ENCODE measurements at places on chromosomes 1 and 21. TPM values are rescaled to one million over a fixed set of nuclear protein-coding genes. Genes with fewer than 3 reads are reported as not detected.
A peak's percentile ranks its signal among the peaks of the same experiment; 100 is the strongest.

DNA sequence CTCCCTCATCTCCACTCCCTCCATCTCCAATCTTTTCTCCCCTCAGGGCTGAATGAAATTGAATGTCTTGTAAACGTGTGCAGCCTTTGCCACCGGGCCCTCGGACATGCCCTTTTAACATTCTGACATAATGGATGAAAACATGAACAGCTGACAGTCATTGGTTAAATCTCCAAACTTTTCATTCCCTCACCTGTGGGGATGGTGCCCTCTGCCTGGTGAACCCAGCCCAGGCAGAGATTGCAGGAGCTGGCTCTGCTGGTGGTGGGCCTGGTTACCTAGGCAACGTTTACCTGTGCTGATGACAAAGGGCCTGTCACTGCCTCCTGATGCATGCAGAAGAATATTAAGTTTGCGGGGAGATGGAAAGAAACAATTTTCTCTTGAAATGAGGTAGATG lies 21.3 kb downstream of the ST6GALNAC3 start:
- no peaks in the 10 kb centered on the region for H3K27me3 ChIP-seq
- no peaks in the 10 kb centered on the region for H3K4me1 ChIP-seq
- no peak for DNase-seq
- H3K4me3 ChIP-seq, result no peak overlapping the region
- H3K27ac ChIP-seq, result no peak overlapping the region
- peaks cover 4% of the 10 kb centered on the region for H3K36me3 ChIP-seq

- H3K4me1 ChIP-seq, result peaks cover 11% of the 10 kb centered on the region
- H3K36me3 ChIP-seq, result no peaks in the 10 kb centered on the region
- no peak overlapping the region for H3K4me3 ChIP-seq
- H3K27me3 ChIP-seq, result peaks cover 36% of the 10 kb centered on the region
- no peak for DNase-seq
Observed at GRCh38 chr1:153577624-153578051, 12.0 kb upstream of the S100A2 start.

DNA sequence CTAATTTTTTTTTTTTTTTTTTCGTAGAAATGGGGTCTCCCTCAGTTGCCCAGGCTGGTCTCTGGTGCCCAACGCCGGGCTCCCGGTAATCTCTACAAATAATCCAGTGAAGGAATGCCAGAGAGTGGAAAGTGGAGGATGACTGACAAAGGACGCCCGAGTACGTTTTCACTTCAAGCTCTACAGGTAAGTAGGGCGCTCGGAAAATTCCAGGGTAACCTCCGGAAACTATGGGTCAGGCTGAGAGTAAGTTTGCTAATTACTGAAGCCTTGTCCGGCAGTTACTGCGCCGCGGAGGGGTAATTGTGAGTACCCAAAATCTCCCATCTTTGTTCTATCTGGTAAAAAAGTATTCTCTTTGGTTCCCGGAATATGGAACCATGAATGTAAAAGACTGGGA lies 1.8 kb upstream of the ZNF669 start:
- H3K4me3 ChIP-seq, result no peak overlapping the region
- H3K27ac ChIP-seq, result no peak overlapping the region
- peaks cover 43% of the 10 kb centered on the region for H3K27me3 ChIP-seq
- peaks cover 10% of the 10 kb centered on the region for H3K4me1 ChIP-seq

OR10Z1 gene
- not detected for total RNA-seq

DNA sequence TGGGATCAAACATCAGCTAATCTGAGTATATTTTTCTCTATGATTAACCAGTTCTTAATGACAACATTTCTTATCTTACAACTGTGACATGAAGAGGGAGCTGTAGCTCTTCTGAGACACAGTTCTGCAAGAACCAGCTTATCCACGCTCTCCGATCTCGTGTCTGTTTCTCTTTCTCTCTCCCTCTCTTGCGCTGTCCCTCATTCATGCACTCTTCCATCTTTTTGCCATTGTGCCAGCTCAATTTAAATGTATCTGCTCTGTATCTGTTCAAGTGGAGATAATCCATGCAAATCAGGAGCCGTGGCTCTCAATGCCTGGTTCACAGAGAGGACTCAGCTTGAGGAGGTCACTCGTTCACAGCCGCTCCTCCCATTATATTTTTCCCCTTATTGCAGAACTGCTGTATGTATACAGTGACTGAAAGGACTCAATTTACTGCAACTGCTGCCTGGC lies 494.7 kb upstream of the ADGRL2 start:
- H3K27ac ChIP-seq, result no peak overlapping the region
- H3K4me1 ChIP-seq, result no peaks in the 10 kb centered on the region
- no peaks in the 10 kb centered on the region for H3K27me3 ChIP-seq
- no peak overlapping the region for H3K4me3 ChIP-seq
- no peak for DNase-seq

CYP4X1 gene
- total RNA-seq, result not detected

- peak overlapping the region; percentile 63 for H3K27ac ChIP-seq
- H3K4me3 ChIP-seq, result no peak overlapping the region
- H3K36me3 ChIP-seq, result no peaks in the 10 kb centered on the region
- no peaks in the 10 kb centered on the region for H3K27me3 ChIP-seq
Observed at GRCh38 chr1:51303751-51304251, 26.6 kb downstream of the TTC39A start.

DNA sequence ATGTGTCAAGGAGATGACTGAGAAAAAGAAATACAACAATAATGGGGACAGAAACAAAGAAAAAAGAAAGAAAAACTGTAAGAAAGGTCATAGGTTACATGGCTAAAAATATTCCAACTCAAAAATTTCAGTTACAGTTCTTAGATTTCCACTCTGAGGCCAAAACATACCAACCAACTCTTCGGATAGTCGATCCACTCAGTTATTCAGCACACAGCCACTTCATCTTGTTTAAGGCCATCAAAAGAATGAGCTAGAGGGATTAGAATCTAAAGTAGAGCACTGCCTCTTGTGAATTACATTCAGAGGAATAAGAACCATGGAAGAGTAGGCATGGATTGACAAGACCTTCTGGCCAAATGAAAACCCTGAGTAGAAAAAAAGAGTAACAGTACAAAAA lies 277.0 kb downstream of the MRPL39 start:
- no peaks in the 10 kb centered on the region for H3K4me1 ChIP-seq
- H3K36me3 ChIP-seq, result no peaks in the 10 kb centered on the region
- no peak for DNase-seq
- H3K27me3 ChIP-seq, result peaks cover 6% of the 10 kb centered on the region
- no peak overlapping the region for H3K4me3 ChIP-seq

DNA sequence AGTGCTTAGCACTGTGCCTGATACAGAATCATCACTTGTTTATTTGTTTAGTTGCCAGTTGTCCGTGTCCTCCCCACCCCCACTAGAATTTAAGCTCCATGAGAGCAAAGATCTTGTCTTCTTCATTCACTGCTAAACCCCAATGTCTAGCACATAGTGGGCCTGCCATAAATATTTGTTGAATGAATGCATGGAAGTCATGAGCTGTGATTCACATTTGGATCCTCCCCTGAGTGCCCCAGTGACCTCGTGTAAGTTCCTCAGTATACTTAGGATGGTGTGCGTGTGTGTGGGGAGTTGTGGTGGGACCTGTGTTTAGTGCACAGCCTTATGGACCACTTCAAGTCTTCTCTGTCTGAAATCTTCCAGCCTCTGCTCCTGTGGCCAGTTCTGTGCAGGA lies 23.1 kb downstream of the IER5 start:
- no peak overlapping the region for H3K4me3 ChIP-seq
- H3K27ac ChIP-seq, result no peak overlapping the region
- H3K27me3 ChIP-seq, result peaks cover 12% of the 10 kb centered on the region
- DNase-seq, result no peak

RNU1-2 gene
- 874 TPM for total RNA-seq

DNA sequence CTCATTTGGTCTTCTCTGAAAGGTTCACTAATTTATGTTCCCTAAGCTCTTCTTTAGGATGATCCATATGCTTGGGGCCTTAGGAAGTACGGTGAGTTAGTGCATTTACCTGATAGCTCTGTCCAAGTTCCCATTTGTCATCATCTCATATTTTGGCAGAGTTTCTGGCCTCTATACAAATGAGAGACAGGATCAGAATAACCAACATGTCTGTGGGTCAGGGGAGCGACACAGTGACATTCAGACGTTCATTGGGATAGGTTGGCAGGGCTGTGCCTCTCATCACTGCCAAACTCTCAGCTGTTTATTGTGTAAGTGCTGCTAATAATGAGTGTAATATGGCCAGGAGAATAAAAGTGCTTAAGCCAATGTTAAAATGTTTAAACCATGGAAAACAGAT lies 561.1 kb upstream of the ZRANB2 start:
- no peak overlapping the region for H3K27ac ChIP-seq
- DNase-seq, result no peak
- H3K27me3 ChIP-seq, result no peaks in the 10 kb centered on the region
- H3K4me3 ChIP-seq, result no peak overlapping the region
- no peaks in the 10 kb centered on the region for H3K36me3 ChIP-seq

- no peak overlapping the region for H3K4me3 ChIP-seq
- no peak overlapping the region for H3K27ac ChIP-seq
- no peaks in the 10 kb centered on the region for H3K27me3 ChIP-seq
- no peak for DNase-seq
Observed at GRCh38 chr1:172600615-172601014, 58.3 kb upstream of the FASLG start.

GRCh38 chr1:226736001-226736907 lies 2.8 kb downstream of the ITPKB start:
- H3K27ac ChIP-seq, result peak overlapping the region; percentile 85
- H3K4me3 ChIP-seq, result peak overlapping the region; percentile 95
- DNase-seq, result no peak
- H3K27me3 ChIP-seq, result no peaks in the 10 kb centered on the region
- peaks cover 55% of the 10 kb centered on the region for H3K36me3 ChIP-seq
- peaks cover 49% of the 10 kb centered on the region for H3K4me1 ChIP-seq

DNA sequence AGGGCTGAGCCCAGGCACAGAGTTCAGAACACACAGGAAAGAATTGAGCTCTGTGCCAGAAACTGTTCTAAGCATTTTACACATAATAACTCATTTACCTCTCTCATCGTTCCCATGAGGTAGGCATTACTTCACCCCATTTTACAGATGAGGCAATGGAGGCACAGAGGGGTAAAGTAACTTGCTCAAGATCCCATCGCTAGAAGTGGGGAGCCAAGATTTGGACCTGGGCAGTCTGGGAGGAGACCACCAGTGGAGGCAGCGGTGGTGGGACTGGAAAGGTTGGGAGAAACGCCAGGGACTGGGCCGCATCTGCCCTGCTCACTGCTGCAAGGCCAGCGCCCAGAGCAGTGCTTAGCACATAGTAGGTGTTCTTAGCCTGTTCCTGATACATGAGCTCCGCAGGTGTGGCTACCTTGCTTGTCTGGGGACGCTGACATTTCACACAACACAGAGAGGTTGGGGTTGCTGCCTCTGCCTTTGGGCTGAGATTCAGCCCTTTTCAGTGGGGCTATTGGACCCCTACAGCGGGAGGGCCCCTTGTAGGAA lies 27.8 kb upstream of the EPS8L3 start:
- no peaks in the 10 kb centered on the region for H3K27me3 ChIP-seq
- peaks cover 56% of the 10 kb centered on the region for H3K4me1 ChIP-seq
- no peak for DNase-seq
- no peaks in the 10 kb centered on the region for H3K36me3 ChIP-seq
- no peak overlapping the region for H3K4me3 ChIP-seq

GRCh38 chr1:93000291-93000690 lies 39.0 kb upstream of the DIPK1A start:
- no peak for DNase-seq
- no peaks in the 10 kb centered on the region for H3K36me3 ChIP-seq
- peaks cover 4% of the 10 kb centered on the region for H3K27me3 ChIP-seq
- no peak overlapping the region for H3K27ac ChIP-seq

GRCh38 chr1:237981223-237981622 lies 90.5 kb upstream of the ZP4 start:
- no peaks in the 10 kb centered on the region for H3K4me1 ChIP-seq
- no peak for DNase-seq
- no peaks in the 10 kb centered on the region for H3K36me3 ChIP-seq
- H3K4me3 ChIP-seq, result no peak overlapping the region
- H3K27me3 ChIP-seq, result no peaks in the 10 kb centered on the region
- no peak overlapping the region for H3K27ac ChIP-seq

DNA sequence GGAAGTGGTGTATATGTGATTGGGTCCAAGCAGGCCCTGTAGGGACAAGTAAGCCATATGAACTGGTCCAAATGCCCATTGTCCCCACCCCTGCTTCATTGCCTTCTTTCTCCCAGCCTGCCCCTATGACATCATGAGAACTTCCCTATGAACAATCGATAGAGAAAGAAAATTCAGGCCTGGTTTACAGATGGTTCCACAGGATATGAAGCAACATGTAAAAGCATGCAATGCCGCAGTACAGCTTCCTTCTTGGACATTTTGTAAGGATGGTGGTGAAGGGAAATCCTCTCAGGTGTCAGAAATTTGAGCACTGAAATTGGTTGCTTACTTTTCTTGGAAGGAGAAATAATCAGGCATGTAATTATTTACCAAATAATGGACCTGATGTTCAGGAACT lies 581.7 kb downstream of the MRPL39 start:
- no peaks in the 10 kb centered on the region for H3K36me3 ChIP-seq
- no peaks in the 10 kb centered on the region for H3K27me3 ChIP-seq
- no peaks in the 10 kb centered on the region for H3K4me1 ChIP-seq
- DNase-seq, result no peak

IVL gene
- not detected for total RNA-seq

- no peaks in the 10 kb centered on the region for H3K4me1 ChIP-seq
- H3K27ac ChIP-seq, result no peak overlapping the region
- H3K27me3 ChIP-seq, result no peaks in the 10 kb centered on the region
- DNase-seq, result no peak
Observed at GRCh38 chr1:9028921-9029705, 2.9 kb upstream of the SLC2A7 start.

GRCh38 chr1:191709215-191709614 lies 449.0 kb upstream of the RGS18 start:
- no peak overlapping the region for H3K27ac ChIP-seq
- H3K4me3 ChIP-seq, result no peak overlapping the region
- no peaks in the 10 kb centered on the region for H3K4me1 ChIP-seq
- no peaks in the 10 kb centered on the region for H3K36me3 ChIP-seq
- no peak for DNase-seq

DNA sequence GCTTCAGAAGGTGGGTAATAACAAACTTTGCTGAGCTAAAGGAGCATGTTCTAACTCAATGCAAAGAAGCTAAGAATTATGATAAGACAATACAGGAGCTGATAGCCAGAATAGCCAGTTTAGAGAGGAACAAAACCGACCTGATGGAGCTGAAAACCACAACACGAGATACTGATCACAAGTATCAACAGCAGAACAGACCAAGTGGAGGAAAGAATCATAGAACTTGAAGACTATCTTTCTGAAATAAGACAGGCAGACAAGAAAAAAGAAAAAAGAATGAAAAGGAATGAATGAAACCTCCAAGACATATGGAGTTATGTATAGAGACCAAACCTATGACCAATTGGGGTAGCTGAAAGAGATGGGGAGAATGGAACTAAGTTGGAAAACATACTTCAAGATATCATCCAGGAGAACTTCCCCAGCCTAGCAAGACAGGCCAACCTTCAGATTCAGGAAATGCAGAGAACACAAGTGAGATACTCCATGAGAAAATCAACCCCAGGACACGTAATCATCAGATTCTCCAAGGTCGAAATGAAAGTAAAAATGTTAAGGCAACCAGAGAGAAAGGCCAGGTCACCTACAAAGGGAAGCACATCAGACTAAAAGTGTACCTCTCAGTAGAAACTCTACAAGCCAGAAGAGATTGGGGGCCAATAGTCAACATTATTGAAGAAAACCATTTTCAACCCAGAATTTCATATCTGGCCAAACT lies 20.5 kb downstream of the CD84 start:
- H3K27me3 ChIP-seq, result no peaks in the 10 kb centered on the region
- H3K27ac ChIP-seq, result peak overlapping the region; percentile 81
- no peak for DNase-seq
- peak overlapping the region; percentile 19 for H3K4me3 ChIP-seq

SPRR2A gene
- not detected for total RNA-seq

NRAS gene
- 67.7 TPM for total RNA-seq

GRCh38 chr1:154697710-154698109 lies 89.7 kb upstream of the ADAR start:
- no peak for DNase-seq
- H3K27ac ChIP-seq, result no peak overlapping the region
- H3K36me3 ChIP-seq, result no peaks in the 10 kb centered on the region
- H3K4me3 ChIP-seq, result no peak overlapping the region
- H3K4me1 ChIP-seq, result peaks cover 10% of the 10 kb centered on the region
- peaks cover 7% of the 10 kb centered on the region for H3K27me3 ChIP-seq

Measured in activated naive CD8-positive, alpha-beta T cell treated with anti-CD3 and anti-CD28 coated beads for 36 hours (primary cell).